ENCODE measurements at places on chromosomes 5 and 9.

- no peak for DNase-seq
Observed at GRCh38 chr5:170581211-170581610, 77.4 kb downstream of the KCNIP1 start.

DNA sequence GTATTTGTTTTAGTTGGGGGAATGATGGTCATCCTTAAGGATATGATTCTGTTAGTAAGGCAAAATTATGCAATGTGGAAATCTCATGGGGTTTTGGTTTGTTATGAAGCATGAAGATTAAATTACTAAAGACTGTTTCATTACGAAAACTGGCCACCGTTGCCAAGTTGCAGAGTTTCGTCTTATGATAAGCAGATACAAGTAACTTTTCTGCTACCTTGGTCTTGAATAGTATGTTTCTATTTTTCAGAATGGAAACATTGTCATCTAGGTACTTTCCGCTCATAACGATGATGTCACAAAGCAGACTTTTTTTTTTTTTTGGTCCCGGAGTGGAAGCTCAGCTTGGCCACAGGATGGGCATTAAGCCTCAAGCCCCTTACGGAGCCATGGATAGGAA lies 4.2 kb downstream of the CCNI2 start:
- no peak for DNase-seq

- no peak for DNase-seq
Observed at GRCh38 chr5:96054311-96055030, 92.8 kb upstream of the ELL2 start.

DNA sequence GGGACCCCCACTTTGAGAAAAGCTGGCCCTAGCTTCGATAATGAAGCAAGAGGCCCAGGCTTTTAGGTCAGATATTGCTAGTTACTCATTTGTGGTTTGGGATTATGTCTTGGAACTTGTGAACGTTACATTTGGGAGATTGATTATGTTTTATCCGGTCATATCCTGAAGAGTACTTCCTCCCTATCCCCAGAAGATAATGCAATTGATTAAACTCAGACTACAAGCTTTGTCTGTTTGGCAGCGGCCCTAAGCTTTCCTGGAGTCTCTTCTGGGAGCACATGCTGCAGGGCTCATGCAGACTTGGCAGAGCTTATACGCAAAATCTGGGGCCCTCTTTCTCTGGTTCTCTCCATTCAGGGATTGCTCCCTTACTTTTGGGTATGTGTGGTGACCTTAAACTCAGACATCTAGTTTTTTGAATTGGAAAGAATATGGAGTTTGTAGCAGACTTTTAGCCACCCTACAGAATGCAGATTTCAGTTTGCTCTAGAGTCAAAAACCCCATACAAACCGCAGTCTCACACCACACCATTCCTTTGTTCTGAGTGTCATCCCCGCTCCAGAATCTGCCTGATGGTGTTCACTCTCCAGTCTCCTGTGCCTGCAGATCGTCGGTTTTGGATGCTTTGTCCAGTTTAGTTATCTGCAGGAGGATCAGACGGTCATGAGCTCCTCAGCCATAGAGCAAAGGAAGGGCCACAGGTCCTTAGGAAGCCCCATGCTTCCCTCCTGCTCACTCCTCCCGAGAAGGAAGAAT lies 449.5 kb upstream of the TRPC7 start:
- DNase-seq: no peak

GRCh38 chr9:37575921-37576721 lies at the start of gene FBXO10:
Gene FBXO10 (minus strand): TSS chr9:37576380. CDS start chr9:37541768, 34,612 bp downstream.
- no peak for DNase-seq

GRCh38 chr9:114471157-114471556 lies 34.1 kb downstream of the WHRN start:
- no peak for DNase-seq

GRCh38 chr9:125653325-125653724 lies 53.7 kb downstream of the MAPKAP1 start:
- no peak for DNase-seq

- DNase-seq: no peak
Observed at GRCh38 chr9:107213561-107214028, 69.5 kb upstream of the RAD23B start.

DNA sequence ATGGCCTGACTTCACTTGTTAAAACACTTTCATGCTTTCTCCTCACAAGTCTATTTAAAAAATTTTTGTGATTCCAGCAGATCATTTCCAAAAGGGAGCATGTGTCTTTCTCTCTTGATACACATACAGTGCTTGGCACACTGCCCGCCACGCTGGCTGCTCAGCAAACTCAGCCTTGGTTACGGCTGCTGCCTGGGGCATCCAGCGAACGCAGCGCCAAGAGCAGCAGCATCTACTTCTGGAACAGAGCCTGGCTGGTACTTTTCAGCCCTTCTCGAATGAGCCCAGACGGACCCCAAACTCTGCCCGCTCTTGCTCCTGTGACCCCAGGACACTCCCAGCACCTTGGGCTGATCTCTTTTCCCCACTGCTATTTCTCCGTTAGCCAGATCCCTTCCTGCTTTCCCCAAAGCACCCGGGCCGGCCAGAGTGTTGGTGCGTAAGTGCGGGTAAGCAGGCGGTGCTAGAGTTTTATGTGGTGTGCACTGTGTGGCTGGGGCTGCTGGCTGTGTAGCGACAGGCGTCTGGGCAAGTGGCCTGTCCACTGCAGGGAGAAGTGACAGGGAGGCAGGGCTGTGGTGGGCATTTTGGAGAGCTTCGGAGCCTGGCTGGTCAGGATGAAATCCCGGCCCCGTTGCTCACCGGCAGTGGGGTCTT lies 73.2 kb downstream of the SH3PXD2B start:
- DNase-seq: no peak

- no peak for DNase-seq
Observed at GRCh38 chr9:135741276-135742219, 39.6 kb downstream of the KCNT1 start.

DNA sequence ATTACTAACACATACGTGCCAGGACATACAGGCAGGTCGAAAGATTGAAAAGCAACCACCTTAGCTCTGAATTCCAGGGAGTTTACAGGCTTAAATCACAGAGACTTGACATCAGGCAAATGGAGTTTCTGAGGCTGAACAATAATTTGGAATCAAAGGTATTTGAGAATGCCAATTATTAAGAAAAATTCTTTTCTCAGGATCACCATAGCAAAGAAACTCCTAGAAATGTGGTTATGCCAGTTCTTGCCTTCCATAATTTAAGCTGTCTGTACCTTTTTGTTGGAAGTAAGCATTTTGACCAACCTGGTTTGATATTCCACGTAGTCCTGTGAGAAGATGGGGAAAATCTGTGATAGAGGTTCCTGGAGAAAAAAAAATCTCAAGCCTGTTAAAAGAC lies 312.4 kb upstream of the SMARCA2 start:
- DNase-seq: no peak

GRCh38 chr9:91768507-91768906 lies 181.5 kb downstream of the ROR2 start:
- DNase-seq: no peak

- DNase-seq: no peak
Observed at GRCh38 chr5:31478901-31479300, 53.0 kb downstream of the DROSHA start.

GRCh38 chr9:5577225-5577624 lies 51.7 kb upstream of the RIC1 start:
- DNase-seq: no peak

DNA sequence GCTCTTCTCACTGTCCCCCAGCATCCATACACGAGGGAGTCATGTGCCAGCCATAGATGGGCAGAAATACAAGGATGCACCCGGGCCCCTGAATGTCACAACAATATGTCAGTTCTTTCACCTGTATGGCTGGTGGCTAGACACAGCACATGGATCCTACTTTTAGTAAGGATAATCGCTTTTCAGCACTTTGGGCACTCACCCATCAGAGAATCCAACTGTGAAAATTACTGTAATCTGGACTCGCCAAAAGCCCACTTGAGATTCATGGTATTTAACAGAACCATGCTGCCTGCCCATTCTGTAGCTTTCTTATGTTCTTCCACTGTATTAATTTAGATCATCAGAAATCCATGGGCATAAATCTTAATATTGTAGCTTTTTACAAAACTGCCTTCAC lies 124.8 kb downstream of the FRMD3 start:
- DNase-seq: no peak

DNA sequence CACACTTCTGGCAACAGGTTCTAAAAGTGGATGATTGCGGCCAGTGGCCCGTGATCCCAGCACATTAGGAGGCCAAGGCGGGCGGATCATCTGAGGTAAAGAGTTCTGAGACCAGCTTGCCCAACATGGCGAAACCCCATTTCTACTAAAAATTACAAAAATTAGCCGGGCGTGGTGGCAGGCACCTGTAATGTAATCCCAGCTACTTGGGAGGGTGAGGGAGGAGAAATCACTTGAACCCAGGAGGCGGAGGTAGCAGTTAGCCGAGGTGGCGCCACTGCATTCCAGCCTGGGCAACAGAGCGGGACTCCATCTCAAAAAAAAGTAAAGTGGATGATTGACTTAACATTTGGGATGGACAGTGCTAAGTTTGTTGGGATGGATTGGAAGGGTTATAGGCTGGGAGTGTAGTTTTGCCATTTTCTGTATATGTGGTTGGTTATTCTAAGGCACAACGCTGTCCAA lies 3.4 kb downstream of the MATR3 start:
- no peak for DNase-seq

DNA sequence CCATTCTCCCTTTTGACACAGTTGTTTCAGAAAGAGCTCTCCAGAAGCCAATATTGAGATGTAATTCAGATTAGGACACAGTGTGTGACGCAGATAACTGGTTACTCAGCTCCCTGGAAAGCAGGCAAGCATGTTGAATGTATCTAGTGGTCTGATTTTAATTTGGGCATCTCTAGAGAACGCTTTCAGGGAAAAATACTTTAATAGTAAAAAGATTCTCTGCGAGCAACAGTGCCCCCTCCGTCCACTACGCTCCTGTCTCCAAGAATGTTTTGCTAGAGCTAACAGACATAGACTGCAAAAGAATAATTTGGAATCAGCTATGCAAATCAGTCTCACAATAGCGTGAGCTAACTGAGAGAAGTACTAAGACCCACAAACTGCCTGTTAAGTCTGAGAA lies 23.3 kb downstream of the CFAP90 start:
- DNase-seq: no peak

DNA sequence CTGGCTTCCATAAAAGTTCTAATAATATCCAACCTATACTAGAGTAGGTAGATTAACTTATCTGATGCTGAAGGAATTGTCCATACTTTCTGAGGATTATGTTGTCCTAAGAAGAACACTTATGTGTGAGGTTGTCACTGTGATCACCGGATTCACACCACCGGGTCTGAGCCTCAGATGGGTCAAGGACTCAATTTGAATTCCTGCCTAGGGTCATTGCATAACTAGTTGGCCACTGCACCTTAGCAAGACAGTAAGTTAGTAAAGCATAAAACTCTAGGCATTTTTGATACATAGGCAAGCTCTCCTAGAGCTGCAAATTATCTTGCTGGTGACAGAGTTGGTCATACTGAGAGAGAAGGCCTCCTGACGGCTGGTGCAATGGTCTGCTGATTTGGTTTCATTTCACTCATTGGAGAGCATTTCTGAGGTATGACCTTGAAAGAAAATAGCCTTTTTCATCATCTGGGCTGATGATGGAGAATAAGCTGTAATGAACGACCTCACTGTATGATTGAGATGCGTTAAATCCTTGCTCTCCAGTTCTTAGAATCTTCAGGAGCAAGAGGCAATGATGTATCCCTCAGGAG lies 72.0 kb upstream of the CKMT2 start:
- DNase-seq: no peak

DNA sequence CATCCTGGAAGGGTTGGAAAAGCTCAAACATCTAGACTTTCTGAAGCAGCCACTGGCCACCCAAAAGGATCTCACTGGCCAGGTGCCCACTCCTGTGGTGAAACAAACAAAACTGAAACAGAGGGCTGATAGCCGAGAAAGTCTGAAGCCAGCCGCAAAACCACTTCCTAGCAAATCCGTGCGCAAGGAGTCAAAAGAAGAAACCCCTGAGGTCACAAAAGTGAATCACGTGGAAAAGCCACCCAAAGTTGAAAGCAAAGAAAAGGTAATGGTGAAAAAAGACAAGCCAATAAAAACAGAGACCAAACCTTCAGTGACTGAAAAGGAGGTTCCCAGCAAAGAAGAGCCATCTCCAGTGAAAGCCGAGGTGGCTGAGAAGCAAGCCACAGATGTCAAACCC lies 87.6 kb downstream of the MAP1B start:
- no peak for DNase-seq

- no peak for DNase-seq
Observed at GRCh38 chr5:14383923-14384322, 197.7 kb upstream of the OTULINL start.

GRCh38 chr9:126543490-126543889 lies 70.2 kb upstream of the LMX1B start:
- DNase-seq: no peak

DNA sequence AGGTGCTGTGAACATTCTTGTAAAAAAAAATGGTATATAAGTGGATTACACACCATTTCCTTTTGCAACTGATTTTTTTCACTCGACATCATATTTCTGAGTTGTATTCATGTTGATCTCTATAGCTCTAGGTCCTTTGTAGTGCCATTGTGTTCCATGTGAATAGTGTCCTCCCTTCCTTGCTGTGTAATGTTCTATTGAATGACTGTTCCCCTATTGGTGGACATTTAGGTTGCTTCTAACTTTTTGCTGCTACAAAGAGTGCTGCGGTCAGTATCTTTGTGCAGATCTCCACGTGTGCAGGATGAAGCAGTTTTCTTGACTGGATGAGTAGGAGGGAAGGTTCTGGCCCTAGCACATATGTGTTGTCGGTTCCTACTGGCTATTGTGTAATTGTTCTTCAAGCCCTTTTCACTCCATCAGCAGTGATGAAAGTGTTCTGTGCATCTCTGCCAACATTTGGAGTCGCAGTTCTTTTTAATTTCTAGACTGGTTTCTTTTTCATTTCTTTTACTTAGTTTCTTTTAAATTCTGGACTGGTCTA lies 20.2 kb downstream of the DAB2IP start:
- DNase-seq: no peak

DNA sequence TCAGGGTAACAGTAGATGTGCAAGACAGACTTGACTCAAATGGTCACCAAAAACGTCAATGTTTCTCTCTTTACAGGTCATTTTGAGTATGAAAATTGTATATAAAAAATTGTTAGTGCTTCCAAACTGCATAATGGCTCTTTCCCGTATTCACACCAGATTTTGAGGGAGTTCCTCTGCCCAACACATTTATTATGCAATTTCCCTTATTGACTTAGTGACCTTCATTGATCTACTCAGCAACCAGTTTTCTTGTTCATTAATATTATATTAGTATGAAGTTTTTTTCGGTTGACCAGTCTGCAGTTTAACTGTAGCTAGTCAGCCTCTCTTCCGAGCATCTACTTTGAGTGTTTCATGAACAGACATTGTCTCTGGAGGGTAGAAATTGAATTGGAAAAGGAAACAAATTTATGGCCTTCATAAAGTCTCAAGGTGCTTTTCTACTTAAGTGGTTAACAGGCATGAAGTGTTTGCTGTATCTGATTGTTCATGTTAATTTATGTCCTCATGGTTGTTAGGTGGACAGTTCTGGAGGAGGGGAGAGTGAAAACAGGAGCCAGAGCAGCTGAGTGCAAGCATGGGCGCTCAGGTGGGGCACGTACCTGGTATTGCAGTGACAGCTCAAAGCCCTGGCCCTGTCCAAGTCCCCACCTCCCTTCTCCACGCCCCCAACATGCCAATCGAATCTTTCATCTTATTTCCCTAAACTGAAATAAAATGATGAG lies 240.2 kb downstream of the RFK start:
- DNase-seq: no peak
